ENCODE measurements at places on chromosomes 7 and 10.
A peak's percentile ranks its signal among the peaks of the same experiment; 100 is the strongest.

- no peak overlapping the region for H3K27ac ChIP-seq
- no peaks in the 10 kb centered on the region for H3K36me3 ChIP-seq
- no peaks in the 10 kb centered on the region for H3K4me1 ChIP-seq
- no peak for DNase-seq
These were observed 169.5 kb downstream of the DNAJB6 start for GRCh38 chr7:157506268-157506667.

DNA sequence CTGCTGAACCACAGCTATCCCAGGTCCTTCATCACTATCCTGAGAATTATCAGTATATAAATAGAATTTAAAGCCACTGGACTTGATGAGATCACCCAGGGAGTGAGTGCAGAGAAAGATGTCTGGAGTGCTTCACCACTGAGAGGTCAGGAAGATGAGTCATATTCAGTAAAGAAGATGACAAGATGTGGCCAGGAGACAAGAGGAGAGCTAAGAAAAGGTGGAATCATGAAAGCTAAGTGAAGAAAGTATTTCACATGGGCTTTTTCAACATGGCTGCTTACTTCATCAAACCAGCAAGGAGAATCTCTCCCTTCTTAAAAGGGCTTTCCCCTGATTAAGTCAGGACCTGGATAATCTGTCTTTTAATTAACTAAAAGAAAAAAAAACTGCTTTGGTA lies 9.1 kb upstream of the PRKAR2B start:
- H3K27ac ChIP-seq = no peak overlapping the region
- H3K27me3 ChIP-seq = no peaks in the 10 kb centered on the region
- DNase-seq = no peak
- no peak overlapping the region for H3K4me3 ChIP-seq

GRCh38 chr10:21509341-21510240 lies 15.9 kb downstream of the SKIDA1 start:
- H3K27ac ChIP-seq = peak overlapping the region; percentile 94
- H3K27me3 ChIP-seq = peaks cover 7% of the 10 kb centered on the region
- H3K4me1 ChIP-seq = no peaks in the 10 kb centered on the region
- peak overlapping the region; percentile 31 for H3K4me3 ChIP-seq

GRCh38 chr10:49751216-49751615 lies 10.9 kb downstream of the OGDHL start:
- H3K36me3 ChIP-seq = no peaks in the 10 kb centered on the region
- no peak overlapping the region for H3K4me3 ChIP-seq
- no peaks in the 10 kb centered on the region for H3K27me3 ChIP-seq
- H3K4me1 ChIP-seq = no peaks in the 10 kb centered on the region
- H3K27ac ChIP-seq = no peak overlapping the region
- no peak for DNase-seq

GRCh38 chr7:132347123-132347522 lies 229.1 kb downstream of the PLXNA4 start:
- no peak overlapping the region for H3K4me3 ChIP-seq
- DNase-seq = no peak
- H3K36me3 ChIP-seq = no peaks in the 10 kb centered on the region
- H3K27me3 ChIP-seq = peaks cover 7% of the 10 kb centered on the region
- H3K4me1 ChIP-seq = peaks cover 12% of the 10 kb centered on the region
- no peak overlapping the region for H3K27ac ChIP-seq

DNA sequence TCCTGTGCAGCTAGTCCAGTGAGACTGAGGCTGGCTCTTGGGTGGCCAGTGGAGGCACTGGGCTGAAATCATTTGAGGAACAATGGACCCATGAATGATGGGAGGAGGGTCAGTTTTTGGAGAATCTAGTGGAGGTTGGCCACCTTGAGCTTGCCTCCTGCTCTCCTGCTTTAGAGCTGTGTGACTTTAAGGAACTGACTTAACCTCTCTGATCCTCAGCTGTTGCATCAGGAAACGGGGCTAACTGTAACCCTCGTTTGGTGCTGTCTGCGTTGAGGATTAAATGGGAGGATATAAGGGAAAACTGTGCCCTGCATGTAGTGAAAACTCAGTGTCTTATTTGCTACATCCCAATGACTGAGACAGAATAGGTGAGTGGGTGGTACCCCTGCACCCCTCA lies 115.4 kb upstream of the PPIF start:
- no peak for DNase-seq
- peaks cover 15% of the 10 kb centered on the region for H3K4me1 ChIP-seq
- no peaks in the 10 kb centered on the region for H3K27me3 ChIP-seq
- no peak overlapping the region for H3K27ac ChIP-seq
- H3K4me3 ChIP-seq = no peak overlapping the region
- H3K36me3 ChIP-seq = no peaks in the 10 kb centered on the region

DNA sequence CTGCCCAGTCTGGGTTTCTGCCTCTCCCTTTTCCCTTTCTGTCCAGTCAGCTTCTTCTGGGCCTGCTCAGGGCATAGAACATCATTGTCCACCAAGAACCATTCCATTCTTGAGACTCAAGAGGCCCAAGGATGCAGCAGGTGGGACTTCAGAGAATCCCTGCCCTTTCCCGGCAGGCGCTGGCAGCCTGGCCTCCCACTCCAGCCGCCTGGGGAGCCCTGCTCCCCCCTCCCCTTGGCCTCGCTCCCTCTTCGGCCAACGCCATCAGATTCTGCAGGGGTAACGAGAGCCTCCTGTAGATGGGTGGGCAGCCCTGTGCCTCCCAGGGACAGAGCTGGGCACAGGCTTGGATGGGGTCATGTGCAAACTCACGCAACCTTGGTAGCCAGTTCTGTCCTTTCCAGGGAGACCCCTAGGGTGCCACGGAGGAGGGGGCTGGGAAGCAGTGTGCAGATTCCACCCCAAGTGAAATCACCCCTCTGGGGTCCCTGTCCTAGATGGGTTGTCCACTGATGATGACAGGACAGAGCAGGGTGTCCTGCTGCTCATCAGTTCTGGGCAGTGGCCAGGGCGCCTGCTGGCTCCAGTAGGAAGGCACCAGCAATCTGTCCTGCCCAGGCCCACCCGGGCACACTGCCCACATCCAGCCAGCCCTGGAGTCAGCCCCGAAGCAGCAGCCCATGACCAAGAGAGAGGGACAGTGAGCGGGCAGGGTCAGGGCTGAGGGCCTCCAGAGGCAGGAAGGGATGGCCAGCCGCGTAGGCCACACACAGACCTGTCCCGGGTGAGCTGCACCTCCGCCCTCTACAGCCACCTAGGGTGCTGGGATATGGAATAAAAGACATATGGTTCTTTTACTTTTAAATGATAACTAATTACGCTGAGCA lies 47.7 kb downstream of the RASGEF1A start:
- DNase-seq = no peak
- no peaks in the 10 kb centered on the region for H3K36me3 ChIP-seq
- no peak overlapping the region for H3K4me3 ChIP-seq
- peak overlapping the region; percentile 97 for H3K27ac ChIP-seq
- H3K4me1 ChIP-seq = peaks cover 39% of the 10 kb centered on the region

DNA sequence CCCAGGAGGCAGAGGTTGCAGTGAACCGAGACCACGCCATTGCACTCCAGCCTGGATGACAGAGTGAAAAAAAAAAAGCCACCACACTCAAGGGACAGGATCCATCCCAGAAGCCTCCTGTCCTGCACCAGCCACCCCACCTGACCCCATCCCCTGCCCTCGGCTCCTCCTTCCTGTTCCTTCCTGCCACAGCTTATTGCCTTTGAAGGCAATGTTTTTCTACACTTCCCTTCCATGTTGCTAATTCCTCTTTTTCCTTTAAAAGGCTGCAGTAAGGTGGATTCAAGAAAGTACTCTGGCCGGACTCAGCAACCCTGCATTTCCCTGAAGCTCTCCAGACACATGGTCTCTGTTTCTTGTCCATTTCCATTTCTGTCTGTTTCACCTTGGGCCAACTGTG lies 80.9 kb downstream of the FAM171A1 start:
- no peaks in the 10 kb centered on the region for H3K27me3 ChIP-seq
- no peak overlapping the region for H3K27ac ChIP-seq
- no peak overlapping the region for H3K4me3 ChIP-seq
- no peak for DNase-seq
- peaks cover 8% of the 10 kb centered on the region for H3K4me1 ChIP-seq

DNA sequence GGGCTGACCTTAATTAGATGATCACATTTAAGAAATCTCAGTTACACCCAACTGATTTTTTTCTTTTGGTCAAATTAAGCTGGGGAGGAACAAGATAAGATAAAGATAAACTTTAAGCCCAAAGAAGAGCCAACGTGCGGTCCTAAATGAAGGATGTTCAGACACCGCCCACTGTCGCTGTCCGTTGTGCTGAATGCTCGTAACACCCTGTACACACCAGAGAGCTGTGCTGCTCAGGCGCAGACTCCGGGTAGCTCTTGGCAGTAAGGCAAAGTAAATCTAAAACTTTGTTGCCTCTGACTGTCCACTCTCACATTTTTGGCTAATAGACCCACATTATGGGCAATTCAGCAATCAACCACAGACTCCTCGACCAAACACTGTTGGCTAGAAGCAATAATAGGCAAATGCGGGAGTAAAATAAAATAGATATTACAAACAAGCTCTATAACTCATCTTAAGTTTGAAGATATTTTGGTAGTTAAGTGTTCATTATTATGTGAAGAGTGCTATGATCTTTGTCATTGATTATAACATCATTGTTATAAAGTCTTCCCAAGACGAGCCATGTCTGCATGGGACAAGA lies 57.1 kb downstream of the PLPP4 start:
- no peaks in the 10 kb centered on the region for H3K36me3 ChIP-seq
- no peaks in the 10 kb centered on the region for H3K27me3 ChIP-seq
- H3K4me1 ChIP-seq = no peaks in the 10 kb centered on the region

Measured in tibial nerve (tissue), 4 donors.